ENCODE measurements at places on chromosomes 5 and 9. TPM values are rescaled to one million over a fixed set of nuclear protein-coding genes. Genes with fewer than 3 reads are reported as not detected.

The APBA1 gene
- total RNA-seq: 24.6 TPM

The TAF11L7 gene
- total RNA-seq: not detected

The WDR38 gene
- not detected for total RNA-seq

The WNT8A gene
- total RNA-seq: not detected

The RMI1 gene
- 22.7 TPM for total RNA-seq

The F12 gene
- 1.9 TPM for total RNA-seq

The FBP1 gene
- total RNA-seq: 1.9 TPM

The PITX1 gene
- 31.1 TPM for total RNA-seq

The OLFML2A gene
- 62.5 TPM for total RNA-seq

The DAB2 gene
- total RNA-seq: 79.9 TPM

The COX7C gene
- total RNA-seq: 266 TPM

The BARX1 gene
- not detected for total RNA-seq

The TRAF2 gene
- total RNA-seq: 15.9 TPM

The PFN3 gene
- not detected for total RNA-seq

The OTP gene
- total RNA-seq: not detected

The SLC6A18 gene
- total RNA-seq: not detected

The SPAAR gene
- 0.33 TPM for total RNA-seq
